CD14-positive monocyte (primary cell): ENCODE measurements at places on chromosomes 1 and 21.

DNA sequence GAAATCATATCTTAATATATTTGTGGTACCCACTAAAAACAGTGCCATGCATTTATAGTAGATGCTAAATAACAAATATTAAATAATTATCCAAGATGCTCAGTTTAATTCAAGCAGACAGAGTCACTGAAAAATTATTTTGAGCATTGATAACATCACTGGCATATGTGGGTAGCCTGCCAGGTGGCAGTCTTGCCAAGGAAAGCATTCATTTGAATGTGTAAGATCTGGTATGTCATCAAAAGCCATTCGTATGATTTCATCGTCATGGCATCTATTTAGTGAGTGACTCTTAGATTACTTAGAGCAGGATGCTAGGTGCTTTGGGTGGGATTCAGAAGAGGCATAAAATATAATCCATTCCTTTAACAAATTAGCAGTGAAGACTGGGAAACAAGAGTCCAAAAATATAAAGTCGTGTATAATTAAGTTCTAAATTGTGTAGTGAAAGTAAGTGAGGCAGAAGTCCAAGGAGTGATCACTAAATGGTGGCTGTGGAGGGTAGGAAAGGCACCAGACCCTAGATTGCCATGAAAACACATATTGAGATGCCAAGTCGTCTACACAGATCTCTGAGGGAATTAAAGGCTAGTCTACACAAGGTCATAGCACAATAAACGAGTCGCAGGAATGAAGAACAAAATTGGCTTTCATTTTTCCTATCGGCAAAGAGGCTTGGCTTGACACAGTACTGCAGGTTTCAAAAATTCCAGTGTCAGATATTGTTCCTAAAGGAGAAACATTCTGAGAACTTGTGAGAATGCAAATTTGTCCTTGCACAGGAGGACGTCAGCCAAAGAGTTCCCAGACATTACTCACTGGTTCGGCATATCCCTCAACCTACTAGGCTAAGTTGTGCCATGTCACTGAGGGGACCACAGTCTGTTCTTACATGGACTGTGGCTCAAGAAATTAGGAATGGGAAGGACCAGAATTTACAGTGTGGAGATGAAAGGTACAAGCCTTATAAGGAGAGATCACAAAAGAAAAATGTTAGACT is 130.8 kb downstream of the LYPLAL1 start:
- no peak for DNase-seq

GRCh38 chr1:193952778-193953374 is 766.5 kb upstream of the B3GALT2 start:
- no peak for DNase-seq

DNA sequence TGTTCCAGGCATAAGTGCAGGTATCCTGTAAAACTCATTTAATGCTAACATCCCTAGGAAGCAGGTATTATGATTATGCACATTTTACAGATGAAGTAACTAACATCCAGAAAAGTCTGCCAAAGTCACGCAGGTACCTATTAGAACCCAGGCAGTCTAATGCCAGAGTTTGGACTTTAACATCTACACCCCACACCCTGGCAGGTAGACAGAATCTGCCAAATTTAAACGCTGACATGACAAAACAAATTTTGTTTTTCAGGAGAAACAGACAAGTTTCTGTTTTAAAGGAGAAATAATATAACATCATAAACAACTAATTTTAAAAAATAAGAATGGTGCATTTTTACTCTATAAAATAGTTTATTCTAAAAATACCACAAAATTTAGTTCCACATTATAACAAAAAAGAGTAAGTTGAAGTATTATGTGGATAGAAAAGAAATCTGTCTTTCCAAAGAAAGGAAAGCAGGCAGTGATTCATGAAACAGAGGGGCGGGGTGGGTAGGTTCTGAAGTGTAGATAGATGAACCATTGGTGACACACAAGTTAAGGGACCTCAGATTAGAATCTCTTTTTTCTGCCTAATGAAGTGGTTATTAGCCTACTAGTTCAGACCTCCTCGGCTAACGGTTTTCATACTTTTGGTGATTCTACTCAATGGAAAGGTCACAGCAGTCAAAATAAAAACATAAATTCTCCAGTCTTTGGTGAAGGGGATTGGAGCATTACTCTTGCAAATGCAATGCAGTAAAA is 1.7 kb downstream of the ASPM start:
- no peak for DNase-seq

DNA sequence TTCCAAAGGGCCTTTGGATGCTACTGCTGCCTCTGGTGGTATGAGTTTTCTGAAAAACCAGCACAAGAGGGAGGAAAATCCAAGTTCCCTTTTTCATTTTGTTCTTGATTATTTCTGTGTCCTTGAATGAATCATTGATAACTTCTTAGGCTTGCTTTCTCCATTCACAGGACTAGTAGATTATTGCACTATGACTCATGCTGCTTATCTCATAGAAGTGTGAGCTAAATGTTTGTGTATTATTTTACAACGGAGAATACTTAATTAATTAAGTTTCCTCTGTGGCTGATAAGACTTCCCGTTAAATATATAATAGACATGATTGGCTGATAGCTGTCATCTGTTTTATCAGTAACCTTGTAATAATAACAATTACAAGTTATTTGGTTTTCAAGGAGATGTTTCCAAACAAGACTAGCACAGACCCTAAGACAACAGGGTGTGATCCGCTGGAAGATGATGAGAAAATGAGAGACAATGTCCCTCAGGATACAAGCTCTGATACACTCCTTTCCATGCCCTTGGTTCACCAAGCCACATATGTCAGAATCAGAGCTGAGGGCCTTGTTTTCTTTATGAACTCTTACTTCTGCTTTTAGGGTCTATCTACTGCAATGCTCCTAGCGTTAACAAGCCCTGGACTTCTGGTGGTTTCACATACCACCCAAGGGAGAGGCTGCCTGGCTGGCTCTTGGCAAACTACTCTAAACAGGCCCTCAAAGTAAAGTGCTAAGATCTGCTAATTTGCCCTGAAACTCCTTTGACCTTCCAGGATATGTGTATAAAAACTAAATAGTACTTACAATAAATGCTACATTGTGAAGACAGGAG is 1078.3 kb downstream of the TTLL7 start:
- DNase-seq, result no peak

DNA sequence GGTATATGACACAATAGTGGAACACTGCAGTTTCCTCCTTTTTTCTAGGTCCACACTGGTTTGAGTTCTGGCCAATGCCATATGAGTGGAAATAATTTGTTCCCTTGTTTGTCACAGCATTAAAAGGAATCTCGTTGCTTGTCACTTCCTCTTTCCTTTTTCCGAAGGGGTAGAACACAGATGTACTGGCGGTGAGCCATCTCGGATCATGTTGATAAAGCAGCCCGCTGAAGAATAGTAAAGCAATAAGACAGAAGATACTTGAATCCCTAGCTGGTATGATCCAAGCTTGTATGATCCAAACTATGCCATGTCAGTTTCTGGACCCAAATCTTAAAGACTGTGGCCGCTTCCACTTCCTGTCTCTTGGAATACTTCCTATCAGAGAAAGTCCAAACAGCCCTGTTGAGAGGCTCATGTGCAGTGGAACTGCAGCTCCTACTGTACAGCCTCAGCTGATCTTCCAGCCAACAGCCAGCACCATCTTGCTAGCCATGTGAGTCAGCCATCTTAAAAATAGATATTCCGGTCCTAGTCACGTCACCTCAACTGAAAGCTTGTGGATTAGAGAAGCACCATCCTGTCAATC is 40.3 kb downstream of the CFHR5 start:
- DNase-seq, result no peak
